Hepatic stellate cell (primary cell): ENCODE measurements at places on chromosomes 4 and X.

DNA sequence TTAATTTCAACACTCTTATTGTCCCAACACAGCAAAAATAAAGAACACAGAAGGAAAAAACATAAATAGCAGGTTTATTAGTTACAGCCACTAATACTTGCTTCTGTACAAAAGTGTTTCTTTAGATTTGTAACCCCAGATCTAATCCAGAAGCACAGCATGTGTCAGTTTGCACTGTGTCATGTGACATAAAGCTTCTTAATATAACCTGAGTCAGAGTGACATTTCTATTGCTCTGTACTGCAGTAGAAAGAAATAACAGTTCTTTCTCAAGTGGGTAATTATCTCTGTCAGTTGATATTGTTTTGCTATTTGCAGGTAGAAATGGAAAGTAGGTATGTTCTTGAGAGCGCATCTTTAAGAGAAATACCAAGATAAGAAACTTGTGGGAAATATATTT lies 422.5 kb downstream of the ZIC3 start:
- no peak for DNase-seq

DNA sequence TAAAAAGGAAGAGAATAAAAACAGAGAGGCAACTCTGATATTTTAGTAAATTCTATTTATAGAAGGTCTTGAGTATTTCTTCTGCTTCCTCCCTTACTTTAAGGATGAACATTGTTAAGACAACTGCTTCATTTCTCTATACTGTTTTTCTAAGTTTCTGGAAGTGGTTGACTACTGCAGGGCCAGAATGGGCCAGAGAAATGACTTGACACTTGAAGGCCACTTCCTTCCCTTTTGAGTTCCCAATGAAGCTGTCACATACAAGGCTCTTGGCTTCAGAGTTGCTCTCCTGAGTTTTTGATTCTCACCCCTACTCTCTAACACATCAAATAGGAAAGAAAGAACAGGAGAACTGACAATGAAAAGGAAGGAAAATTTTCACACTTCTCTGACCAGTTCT lies 37.6 kb downstream of the PKD2 start:
- DNase-seq = no peak

- peak; percentile 47 for DNase-seq
These were observed 44.8 kb downstream of the GAB1 start for GRCh38 chr4:143381189-143382118.

- DNase-seq = no peak
These were observed 291.2 kb downstream of the TEX13A start for GRCh38 chrX:104929324-104929723.

GRCh38 chr4:56786955-56787354 lies 34.5 kb downstream of the SPINK2 start:
- peak; percentile 76 for DNase-seq

GRCh38 chrX:76477353-76477752 lies 49.8 kb downstream of the MAGEE1 start:
- no peak for DNase-seq

GRCh38 chrX:47804315-47804714 lies 32.4 kb upstream of the ZNF81 start:
- DNase-seq = no peak
